ENCODE measurements at places on chromosomes 16 and 17.

- DNase-seq = no peak
Observed at GRCh38 chr17:3851461-3852100, 5.5 kb upstream of the NCBP3 start.

GRCh38 chr16:69831212-69832123 lies 69.3 kb downstream of the WWP2 start:
- no peak for DNase-seq

DNA sequence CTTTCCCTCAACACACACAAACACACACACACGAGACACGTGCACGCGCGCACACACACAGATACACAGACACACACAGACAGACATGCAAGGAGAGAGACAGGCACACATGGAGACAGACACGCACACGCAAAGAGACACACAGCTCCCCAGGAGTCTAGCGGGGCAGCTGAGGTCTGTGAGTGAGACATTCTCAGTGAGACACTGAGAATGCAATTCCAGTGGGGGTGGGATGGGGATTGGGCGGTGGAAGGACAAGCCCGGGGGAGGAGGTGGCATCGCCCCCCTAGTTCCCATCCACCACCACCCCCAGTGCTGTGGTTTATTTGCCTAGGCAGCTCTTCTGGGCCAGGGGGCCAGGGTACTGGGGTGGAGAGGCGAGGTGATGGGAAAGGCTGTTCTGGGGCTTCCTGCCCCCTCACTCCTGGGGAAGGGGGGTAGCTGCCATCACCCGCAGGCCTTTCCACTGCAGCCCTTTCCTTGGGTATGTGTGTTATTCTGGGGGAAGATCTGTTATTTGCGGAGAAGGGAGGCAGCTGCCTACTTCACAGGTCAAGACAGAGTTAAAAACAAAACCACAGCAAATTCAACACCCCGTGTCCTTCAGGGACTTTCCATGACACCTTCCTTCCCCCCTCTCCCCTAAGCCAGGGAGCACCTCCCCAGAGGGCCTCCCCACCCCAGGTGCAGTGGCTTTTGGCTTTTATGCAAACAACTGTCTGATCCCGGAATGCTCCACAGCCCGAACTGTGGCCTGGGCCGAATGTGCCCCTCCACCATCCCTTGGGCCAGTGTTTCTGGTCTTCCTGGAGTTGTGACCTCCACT lies 18.0 kb downstream of the GRB7 start:
- DNase-seq = peak; percentile 83

GRCh38 chr17:79833110-79833450 lies 6.2 kb downstream of the CBX4 start:
- no peak for DNase-seq

- no peak for DNase-seq
Observed at GRCh38 chr16:16096858-16097213, 126.5 kb downstream of the ABCC6 start.

- peak; percentile 58 for DNase-seq
Observed at GRCh38 chr17:70636517-70637133, 467.3 kb downstream of the KCNJ2 start.

DNA sequence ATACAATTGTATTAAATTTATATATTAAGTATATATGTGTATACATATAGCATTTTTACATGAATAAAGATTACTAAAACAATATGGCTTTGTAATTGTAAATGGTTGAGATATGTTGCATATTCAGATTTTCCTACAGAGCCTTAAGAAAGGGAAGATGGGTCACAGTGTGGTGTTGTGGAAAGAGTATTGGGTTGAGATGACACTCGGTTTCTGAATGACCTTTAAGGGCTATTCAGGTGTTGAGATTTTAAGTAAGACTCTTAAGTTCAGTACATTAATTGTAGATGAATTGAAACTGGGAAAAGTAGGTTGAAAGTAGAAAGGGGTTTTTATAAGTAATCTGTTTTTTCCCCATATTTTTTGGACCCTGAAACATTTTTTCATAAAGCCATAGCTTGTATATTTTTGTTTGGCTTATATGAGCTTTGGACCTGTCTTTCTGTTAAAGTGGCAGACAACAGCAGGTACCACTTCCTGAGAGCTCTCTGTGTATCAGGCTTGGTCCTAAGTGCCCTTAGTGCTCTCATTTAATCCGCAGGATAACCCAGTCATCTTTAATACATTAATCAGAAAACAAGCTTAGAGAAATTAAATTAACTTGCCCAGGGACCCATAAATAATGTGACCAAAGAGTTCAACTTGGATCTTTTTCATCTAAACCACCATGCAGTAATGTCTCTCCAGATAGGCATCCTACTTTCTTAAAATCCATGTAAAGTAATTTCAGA lies 48.5 kb upstream of the MRC2 start:
- no peak for DNase-seq

GRCh38 chr16:66656547-66656946 lies 40.0 kb downstream of the CMTM4 start:
- DNase-seq = no peak

- no peak for DNase-seq
Observed at GRCh38 chr16:13123991-13124390, 222.6 kb downstream of the SHISA9 start.

GRCh38 chr16:28845293-28845692 lies 855 bp downstream of the TUFM start:
- DNase-seq = peak; percentile 81

- DNase-seq = no peak
Observed at GRCh38 chr16:69838489-69838888, 76.4 kb downstream of the WWP2 start.

GRCh38 chr17:40612599-40613244 lies 34.9 kb downstream of the SMARCE1 start:
- DNase-seq = peak; percentile 80

DNA sequence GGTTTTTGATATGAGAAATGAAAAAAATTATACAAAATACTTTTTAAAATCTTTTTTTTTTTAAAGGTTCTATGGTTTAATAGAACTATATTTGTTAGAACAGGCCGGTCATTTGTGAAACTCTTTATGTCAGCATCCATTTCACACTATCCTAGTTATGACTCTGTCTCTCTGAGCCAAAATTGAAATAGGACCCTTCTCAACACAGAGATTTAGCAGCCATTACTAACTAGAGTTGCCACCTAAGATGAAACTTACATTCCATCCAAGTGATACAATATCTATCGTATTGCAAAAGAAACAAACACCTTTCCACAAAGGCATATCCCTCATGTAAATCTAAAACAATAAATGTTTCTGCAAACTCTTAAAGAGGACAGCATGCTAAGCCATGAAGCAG lies 249.8 kb downstream of the CDH11 start:
- DNase-seq = no peak

- DNase-seq = peak; percentile 90
Observed at GRCh38 chr17:79391376-79392233, 219.2 kb downstream of the RBFOX3 start.

DNA sequence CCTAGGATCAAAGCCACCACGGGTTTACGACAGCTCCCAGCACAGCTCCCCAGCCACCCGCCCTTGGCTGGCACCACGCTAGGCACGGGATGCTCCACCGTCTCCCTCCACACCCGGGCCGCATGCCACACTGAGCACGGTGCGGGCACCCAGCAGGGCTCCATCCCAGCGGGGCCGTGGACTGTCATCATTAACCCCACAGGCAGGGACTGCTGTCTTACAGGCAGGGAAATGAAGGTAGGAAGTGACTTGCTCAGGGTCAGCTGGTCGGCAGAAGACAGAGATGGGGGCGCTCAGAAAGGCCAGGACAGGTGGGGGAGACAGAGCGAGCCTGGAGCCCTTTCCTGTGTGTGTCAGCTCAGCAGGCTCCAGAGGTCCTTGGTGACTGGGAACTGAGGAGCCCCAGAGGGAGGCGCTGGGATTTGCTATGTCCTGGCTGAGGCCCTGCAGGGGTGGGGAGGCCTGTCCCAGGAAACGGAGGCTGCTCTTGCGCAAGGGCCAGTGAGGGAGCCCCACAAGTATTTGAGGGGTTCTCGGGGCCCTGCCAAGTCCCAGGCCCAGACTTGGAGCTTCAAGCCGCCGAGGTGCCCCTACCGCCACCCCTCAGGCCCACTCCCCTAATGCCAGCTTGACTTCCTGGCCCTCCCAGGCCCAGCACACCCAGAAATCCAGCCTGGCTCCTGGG lies 3.2 kb downstream of the UBALD1 start:
- DNase-seq = no peak

GRCh38 chr16:566475-567372 lies at the start of gene NHLRC4:
NHLRC4 (plus strand) TSS chr16:567005; CDS start chr16:568048, 1,043 bp downstream.
- peak; percentile 90 for DNase-seq

DNA sequence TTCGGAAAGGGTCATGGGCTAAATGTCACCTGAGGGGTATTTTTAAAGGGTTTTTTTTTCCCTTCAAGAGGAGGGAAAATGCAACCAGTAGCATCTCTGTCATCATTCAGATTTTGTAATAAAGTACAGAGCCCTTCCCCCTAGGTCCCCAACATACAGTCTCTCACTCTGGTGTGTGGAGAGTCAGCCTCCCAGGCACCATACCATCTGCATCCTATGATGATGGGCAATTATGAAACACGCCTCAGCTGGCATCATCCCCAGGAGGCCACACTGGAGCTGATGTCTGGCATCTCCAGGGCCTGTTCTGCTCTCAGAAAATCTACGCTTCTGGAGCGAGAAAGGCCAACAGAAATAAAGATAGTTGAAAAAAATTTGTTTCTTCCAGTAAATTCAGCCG lies 32.0 kb downstream of the TBX4 start:
- DNase-seq = no peak

DNA sequence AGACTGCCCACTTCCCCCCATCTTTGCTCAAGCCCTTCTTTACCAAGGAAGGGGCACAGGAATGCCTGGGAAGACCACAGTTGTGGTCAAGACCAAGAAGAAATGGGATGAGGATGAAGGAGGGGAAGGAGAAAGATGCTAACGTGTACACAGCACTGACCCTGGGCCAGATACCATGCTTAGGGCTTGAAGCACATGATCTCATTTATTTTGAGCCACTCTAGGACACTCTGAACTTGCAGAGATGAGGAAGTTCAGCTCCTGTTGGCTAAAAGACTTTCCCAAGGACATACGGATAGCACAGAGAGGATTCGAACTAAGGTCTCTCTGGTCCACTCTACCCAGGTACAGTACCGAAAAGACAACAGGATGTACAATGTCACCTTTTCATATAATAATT lies 42.6 kb downstream of the PIK3R5 start:
- no peak for DNase-seq

- DNase-seq = no peak
Observed at GRCh38 chr17:27958708-27959381, 65.7 kb upstream of the LYRM9 start.

DNA sequence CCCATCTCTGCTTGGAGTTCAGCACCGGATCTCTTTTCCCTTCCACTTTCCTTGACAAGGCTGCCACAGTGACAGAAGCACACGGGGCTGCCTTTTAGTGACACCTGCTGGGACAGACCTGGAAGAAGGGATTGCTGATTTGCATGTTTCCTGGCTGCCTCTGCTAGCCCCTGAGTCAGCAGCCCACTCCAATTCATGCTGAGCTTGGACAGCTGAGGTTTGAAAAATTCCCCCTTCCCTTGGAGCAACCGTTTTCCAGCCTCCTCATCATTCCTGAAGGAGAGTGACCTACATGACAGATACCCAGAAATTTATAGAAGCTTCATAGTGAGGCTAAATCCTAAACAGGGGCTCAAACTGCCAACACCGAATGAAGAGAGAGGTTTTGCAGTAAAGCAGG lies 18.8 kb upstream of the RBL2 start:
- DNase-seq = no peak

GRCh38 chr17:82880620-82881323 lies 41.0 kb upstream of the ZNF750 start:
- no peak for DNase-seq

GRCh38 chr16:27624154-27625049 lies 74.5 kb downstream of the KATNIP start:
- no peak for DNase-seq

- no peak for DNase-seq
Observed at GRCh38 chr17:45293413-45294211, 23.2 kb downstream of the MAP3K14 start.

DNA sequence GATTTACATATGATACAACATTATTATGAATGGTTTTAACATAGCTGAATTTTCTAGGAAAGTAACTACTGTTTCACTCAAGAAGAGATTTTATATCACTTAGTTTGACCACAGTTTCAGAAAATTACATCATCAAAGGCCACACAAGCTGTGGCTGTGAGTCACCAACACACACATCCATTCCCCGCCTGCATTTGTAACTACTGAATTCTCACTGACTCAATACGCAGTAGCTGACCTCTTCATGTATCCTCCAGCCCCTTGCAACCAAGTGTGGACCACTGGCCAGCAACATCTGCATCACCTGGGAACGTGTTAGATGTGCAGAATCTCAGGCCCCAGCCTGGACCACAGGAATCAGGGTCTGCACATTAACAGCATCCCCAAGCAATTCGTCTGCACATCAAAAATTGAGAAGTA lies 197.6 kb downstream of the XYLT1 start:
- peak; percentile 74 for DNase-seq

DNA sequence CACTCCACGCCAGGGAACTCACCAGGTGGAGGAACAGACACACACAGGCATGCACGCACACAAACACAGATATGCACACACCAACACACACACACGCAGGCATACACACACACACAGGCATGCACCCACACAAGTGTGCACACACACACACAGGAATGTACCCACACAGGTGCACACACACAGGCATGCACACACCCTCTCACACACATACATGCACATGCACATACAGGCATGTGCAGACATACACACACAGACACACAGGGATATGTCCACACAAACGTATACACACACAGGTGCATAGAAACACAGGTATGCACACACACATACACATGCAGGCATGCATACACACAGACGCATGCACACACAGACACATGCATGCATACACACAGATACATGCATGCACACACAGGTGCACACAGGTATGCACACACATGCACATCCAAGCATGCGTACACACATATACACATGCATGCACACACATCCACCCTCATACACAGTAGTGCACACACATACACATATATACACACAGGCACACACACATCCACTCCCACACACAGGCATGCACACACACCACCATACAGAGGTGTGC lies 39.2 kb downstream of the COTL1 start:
- DNase-seq = no peak
